ENCODE measurements at places on chromosomes 7 and 10.

GRCh38 chr7:157805713-157806112 is 468.9 kb downstream of the DNAJB6 start:
- DNase-seq = no peak

DNA sequence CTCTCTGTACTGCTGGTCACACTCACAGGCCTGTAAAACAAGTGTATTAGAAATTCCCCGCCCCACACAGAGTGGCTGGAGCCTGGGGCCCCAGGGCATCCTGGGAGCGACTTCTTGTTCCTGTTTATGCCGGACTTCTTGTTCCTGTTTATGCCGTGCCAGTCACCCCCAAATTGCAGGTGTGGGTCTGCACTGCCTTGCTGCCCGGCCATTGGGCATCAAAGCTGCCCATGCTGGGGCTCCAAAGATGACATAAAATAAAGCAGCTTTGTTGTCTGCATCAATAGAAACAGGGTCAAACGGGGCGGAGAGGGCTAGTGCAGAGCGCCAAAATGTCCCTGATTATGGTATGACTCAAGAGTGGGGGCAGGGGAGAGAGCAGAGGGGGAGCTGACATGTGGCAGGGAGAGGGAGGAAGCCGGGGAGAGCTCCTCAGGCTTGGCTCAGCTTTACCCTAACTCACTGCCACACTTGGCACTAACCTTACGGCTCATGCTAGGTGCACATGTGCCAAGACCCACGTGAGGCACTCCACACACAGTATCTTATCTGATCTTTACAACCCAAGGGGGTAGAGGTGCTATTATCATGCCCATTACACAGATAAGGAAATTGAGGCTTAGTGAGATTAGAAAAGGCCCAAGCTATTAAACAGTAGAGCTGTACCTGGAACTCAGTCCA is 98.4 kb downstream of the PIP4K2A start:
- peak; percentile 24 for DNase-seq

DNA sequence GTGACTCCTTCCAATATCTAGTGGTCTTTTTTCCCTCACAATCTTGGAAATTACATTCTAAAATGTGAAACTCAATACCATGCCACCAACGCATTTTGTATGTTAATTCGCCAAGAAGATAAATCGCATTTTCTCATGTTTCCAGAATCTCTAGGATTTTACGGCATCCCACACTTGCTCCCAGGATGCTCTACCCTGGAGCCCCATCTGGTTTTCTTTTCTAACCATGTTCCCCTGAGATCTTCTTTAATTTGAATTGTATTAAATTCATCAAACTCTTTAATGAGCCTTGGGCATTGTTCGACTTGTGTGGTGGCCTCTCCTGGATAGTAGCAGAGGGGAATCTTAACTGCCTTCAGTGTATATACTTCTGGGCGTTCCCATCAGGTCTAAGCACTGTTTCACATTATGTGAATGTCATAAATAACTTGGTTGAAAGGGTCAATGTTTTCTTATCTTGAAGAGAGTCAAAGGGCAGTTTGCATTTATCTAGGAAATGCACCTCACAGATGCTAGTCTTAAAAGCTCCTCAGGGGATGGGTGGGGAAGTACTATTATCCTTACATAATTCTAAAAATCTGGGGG is 169.1 kb upstream of the MEOX2 start:
- no peak for DNase-seq

DNA sequence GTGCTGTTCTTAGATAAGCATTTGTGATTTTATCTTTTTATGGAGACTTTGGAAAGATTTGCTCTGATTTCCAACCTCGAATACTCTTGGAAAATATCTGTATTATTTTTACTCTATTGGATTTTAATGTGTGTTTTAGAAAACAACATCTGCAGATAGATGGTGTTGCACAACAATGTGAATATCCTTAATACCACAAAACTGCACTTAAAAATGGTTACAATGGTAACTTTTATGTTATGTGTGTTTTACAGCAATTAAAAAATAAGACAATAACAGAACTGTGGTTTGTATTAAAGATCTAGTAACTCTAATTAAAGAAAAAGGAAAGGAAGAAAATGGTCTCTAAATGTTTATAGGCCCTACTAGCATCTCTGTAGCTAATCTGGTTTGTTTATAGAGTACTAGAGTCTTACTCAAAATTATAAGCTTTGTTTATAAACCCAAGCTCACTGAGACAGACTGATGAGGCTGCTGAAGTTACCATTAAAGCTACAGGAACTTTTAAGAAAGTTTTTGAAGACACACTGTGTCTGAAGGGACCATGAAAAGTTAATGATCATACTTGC is 74.6 kb upstream of the CC2D2B start:
- DNase-seq = no peak

DNA sequence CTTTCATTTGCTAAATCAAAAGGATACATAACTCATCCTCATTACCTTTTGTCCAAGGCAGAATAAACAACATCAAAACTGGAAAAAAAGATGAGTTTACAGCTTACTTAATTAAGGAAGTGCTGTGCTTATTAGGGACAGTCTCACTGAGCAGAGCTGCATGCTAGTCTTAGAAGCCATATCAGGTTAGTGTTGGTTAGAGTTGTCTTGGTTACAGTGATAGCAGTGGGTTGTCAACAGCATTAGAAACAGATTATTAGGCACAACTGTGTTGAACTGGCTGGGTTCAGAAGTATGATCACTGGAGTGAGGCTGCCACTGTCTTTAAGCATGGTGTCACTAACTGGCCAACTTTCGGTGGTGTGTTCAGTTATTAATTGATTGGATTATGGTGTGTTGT is 503.9 kb upstream of the IGFBP3 start:
- peak; percentile 34 for DNase-seq

DNA sequence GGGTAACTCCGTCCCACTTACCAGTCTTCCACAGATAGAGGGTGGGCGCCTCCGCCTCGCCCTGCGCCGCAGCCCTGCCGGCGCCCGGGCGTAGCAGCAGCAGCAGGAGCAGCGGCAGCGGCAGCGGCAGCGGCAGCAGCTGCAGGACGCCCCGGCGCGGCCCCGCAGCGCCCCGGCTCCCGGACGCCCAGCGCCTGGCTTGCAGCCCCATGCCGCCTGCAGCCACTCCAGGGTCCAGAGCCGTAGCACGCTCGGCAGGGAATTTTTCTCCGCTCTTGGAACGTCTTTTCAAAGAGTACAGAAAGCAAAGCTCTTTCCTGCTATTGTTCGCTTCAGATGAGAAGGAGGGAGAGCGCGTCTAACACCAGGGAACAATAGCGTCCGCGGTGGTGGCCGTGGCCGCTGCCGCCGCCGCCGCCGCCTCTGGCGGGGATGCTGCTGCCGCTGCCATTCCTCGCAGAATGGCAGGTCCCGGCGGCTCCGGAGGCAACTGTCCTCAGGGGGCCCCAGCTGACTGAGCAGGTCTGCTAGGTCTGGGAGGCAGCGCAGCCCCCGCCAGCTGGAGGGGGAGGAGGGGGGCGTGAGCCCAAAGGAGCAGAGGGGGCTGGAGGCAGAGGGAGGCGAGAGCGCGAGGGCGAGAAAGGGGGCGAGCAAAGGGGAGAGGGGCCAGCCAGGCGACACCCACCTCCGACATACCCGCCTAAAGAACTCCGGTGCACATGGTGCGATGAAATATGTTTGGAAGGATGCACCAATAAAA is at the start of gene THSD7A:
THSD7A (minus strand) TSS at position 463 of the 760 bp plus-strand sequence; CDS start at position 211, 252 bp downstream.
- DNase-seq = peak; percentile 44

- DNase-seq = no peak
Observed at GRCh38 chr7:158811894-158812293, 17.4 kb downstream of the ESYT2 start.

GRCh38 chr10:30745953-30746352 is 116.4 kb upstream of the LYZL2 start:
- no peak for DNase-seq

- DNase-seq = peak; percentile 96
Observed at GRCh38 chr10:101817337-101818118, 716 bp downstream of the OGA start.

- no peak for DNase-seq
Observed at GRCh38 chr7:125065546-125065945, 135.9 kb upstream of the POT1 start.
